ENCODE measurements at places on chromosomes 2 and 18.

- DNase-seq = no peak
These were observed 62.2 kb downstream of the MYOM1 start for GRCh38 chr18:3157606-3158005.

GRCh38 chr18:76486574-76486973, 8.5 kb downstream of the ZNF516 start:
- DNase-seq = no peak

DNA sequence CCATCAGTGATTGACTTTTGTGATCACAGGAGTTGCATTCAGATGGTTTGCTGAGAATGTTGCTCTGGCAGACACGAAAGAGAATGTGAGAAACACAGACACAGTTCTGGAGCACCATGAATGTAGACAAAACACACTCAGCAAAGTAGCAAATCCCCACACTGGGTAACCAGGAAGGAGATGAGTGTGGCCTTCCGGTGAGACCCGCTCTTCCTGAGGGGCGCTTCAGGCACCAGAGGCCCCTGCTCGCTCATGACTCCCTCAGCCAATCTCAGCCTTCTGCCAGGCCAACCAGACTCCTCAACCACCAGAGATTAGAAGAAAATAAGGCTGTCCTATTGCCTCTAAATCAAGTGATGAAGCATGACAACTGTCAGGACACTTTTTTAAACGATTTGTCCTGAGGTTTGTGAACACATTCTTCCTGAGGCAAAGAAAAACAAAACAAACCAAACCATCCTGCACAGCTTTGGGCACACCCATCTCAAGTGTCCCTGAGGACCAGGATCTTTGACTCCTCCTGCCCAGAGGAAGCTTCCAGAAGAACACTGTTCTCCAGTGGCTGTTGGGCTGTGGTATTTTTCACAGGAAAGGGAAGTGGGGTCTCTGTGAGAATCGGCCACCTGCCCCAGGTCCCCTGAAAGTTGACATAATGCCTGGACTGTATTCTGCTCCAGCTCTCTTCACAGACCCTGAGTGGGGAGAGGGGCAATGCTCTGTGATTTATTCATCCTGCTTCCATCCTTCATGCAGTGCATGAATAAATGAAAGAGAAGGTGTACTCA, 152.8 kb downstream of the BCL11A start:
- no peak for DNase-seq

DNA sequence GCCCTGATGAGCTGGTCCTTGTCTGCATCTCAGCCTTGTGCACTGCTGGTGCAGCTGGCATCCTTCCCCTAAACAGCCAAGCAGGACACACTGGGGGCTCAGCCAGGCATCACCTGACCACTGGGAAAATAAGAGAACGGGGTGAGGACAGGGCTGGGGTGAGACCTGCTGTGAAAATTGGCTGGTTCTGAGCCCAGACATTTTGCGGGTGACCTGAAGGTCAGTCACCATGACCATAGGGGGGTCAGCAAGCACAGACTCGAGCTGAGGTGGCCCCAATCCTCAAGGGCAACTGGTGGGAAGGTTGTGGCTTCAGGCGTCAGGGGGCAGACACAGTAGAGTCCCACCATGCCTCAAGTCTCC, 144.9 kb upstream of the TWIST2 start:
- DNase-seq = no peak

DNA sequence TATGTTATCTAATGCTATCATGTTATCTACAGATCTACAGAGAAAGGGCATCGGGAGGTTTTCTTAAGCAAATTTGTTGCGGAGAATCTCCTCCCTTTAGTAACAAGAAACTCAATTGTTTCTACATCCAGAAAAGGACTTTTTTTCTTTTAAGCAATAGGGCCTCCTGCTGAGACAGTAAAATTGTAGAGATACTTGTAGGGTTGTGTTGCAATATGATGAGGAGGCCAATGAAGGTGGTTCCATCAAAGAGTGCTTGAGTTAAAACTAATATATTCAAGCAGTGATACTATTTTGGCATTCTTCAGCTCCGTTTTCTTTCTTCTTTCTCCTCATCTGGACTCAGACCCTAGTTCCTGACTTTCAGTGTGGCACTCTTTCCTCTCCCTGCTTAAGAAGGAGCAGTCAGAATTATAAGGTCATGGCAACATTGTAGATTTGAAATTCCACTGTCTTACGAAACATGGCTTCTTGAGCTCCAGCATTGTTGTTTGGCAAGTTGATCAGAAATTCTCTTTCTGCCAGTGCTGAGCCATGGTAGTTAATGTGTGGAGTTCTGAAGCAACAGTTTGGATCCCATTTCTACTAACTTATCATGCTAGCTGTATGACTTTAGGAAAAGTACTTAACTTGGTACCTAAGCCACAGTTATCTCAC, 202.0 kb upstream of the SLC14A2 start:
- DNase-seq = no peak

- no peak for DNase-seq
These were observed 279.0 kb downstream of the SRBD1 start for GRCh38 chr2:45332094-45332493.

- no peak for DNase-seq
These were observed 2.4 kb downstream of the OSBPL1A start for GRCh38 chr18:24395049-24395795.

DNA sequence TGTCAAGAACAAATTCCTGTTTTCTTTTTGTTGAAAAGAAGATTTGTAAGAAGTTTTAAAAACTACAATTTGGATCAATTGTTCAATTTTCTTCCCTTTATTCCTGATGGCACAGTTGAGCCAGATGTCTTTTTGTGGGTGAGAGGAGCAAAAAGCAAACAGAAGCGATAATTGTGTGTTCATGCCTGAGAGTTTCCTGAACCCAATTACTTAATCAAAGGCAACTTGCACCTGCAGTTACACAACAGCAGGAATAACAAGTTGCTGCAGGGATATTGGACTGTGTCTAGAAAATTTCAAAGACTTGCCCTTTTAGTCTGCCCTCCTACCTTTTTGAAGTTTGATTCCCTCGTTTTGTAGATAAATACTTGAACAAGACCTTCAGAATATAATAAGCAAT, 383.6 kb downstream of the DSEL start:
- peak; percentile 20 for DNase-seq

GRCh38 chr2:152243761-152244640, 68.4 kb upstream of the STAM2 start:
- no peak for DNase-seq

GRCh38 chr2:109637749-109638570, 23.8 kb downstream of the SOWAHC start:
- DNase-seq = no peak

GRCh38 chr2:158072361-158072760, 29.3 kb upstream of the UPP2 start:
- no peak for DNase-seq

DNA sequence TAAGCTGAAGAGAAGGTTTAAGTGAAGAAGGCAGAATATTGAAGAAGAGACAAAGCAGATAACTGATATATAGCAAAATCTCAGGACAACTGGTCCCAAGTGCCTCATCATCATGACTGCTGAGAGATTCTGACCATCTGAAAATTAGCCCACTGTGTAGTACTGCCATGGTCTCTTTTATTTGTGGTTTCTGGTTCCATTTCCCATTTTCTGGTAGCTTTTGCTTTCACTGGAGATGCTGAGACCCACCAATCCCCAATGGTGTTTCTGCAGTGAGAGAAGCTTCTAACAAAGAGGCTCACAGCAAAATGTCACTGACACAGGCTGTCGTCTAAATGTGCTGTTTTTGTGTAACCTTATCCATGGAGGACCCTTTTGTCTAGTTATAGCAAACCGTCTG, 79.5 kb downstream of the TMEM163 start:
- DNase-seq = no peak

- no peak for DNase-seq
These were observed 539.6 kb downstream of the PID1 start for GRCh38 chr2:228731517-228731916.

DNA sequence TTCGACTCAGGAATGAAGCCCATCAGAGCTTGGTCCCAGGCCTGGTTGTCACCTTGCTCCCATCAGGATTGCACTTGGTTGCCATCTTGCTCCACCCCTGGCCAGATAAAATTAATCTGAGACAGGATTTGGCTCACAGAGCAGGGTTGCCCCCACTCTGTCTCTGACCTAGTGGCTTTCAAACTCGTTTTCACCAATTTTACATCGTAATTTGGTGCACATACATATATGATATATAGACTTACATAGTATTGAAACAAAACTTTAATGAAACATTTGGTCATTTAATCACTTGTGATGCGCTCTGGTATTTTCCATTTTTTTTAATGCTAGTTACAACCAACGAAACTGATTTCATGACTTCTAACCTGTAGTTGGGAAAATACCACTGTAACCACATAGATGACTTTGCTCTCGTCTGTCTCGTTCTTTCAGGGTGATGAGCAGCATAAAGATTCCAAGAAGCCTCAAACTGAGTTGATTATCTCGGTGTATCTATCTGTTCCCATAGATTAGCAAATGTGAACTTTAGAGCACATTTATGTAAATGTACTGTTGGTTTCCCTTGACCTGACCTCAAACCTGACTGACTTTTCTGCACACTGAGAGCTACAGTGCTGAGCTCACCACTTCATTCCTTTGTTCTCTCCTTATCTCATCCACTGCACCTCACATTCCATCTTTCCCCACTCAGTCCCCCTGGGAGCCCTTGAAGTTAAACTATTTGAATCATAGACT, 30.5 kb upstream of the PLB1 start:
- no peak for DNase-seq

- DNase-seq = no peak
These were observed 684.4 kb downstream of the NRXN1 start for GRCh38 chr2:50347358-50348044.

- DNase-seq = no peak
These were observed 58.7 kb downstream of the SLC40A1 start for GRCh38 chr2:189521699-189522434.

DNA sequence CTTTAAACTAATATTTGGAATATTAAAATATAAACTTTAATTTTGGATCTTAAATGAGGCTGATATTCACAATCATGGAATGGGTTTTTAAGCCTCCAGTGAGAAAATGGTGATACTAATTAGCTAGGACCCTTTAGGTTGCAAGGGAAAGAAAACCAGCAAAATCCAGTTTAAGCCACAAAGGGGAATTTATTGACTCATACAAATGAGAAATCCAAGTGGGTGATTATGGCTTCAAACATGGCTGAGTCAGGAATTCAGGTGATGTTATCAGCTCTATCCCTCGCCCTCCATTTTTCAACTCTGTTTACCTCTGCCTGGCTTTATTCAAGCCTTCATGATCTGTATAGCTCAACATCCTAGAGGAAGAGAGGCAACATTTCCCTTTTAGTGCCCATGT, 75.3 kb upstream of the DLX2 start:
- no peak for DNase-seq

DNA sequence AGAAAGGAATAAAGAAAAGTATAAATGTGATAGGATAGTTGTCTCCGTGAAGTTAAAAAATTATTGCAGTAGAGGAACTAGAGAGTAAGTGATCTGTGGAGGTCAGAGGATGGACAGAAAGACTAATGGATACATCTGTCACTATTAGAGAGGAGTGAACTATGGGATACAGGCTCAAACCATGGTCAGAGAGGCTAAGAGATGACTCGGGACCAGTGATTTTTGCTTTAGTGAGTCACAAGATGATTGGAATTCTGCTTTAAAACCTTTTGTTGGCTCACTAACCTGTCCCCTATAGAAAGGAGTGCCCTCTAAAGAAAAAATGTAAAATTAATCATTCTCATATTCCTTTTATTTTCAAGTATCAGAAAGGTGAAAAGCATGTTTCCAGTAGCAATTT, 30.3 kb downstream of the ALMS1 start:
- DNase-seq = no peak

GRCh38 chr2:67499989-67500388, 102.9 kb downstream of the ETAA1 start:
- DNase-seq = peak; percentile 63

Measured in DMS153 (cell line).